ENCODE measurements at places on chromosomes 12 and 14. TPM values are rescaled to one million over a fixed set of nuclear protein-coding genes. Genes with fewer than 3 reads are reported as not detected.

The P2RX2 gene
- total RNA-seq: not detected

The GPR162 gene
- 0.70 TPM for total RNA-seq

The FBLN5 gene
- 2.2 TPM for total RNA-seq

The TRMT5 gene
- 16.5 TPM for total RNA-seq

The FAM222A gene
- total RNA-seq: 3.8 TPM

Data from A549 treated with RU486 at 1 μM for 4 hours (cell line).